ENCODE measurements at places on chromosomes 12 and 14. TPM values are rescaled to one million over a fixed set of nuclear protein-coding genes. Genes with fewer than 3 reads are reported as not detected.

CYP46A1 gene
- not detected for total RNA-seq

TBC1D30 gene
- total RNA-seq = 0.15 TPM

TPPP2 gene
- not detected for total RNA-seq

FAIM2 gene
- total RNA-seq = 0.83 TPM

KLC1 gene
- total RNA-seq = 150 TPM

DHRS4L2 gene
- 19.0 TPM for total RNA-seq

ABCD2 gene
- 39.5 TPM for total RNA-seq

MUCL1 gene
- not detected for total RNA-seq

CCDC196 gene
- not detected for total RNA-seq

FLVCR2 gene
- 6.9 TPM for total RNA-seq

FAR2 gene
- 11.3 TPM for total RNA-seq

FSCB gene
- not detected for total RNA-seq

PTPRO gene
- 8.3 TPM for total RNA-seq

PRKD1 gene
- total RNA-seq = not detected

GALNT8 gene
- 1.1 TPM for total RNA-seq

BICDL1 gene
- total RNA-seq = 99.4 TPM

EIF2S1 gene
- 134 TPM for total RNA-seq

Data from T-helper 1 cell treated with Interleukin-12 subunit alpha and Interleukin-12 subunit beta and Interleukin-4 antibody, amounts not matched to agents 30 ng/mL and 1 ng/mL, for 36 hours (primary cell).